Ecto neural progenitor cell (in vitro differentiated cells): ENCODE measurements at places on chromosomes 3 and 15.

DNA sequence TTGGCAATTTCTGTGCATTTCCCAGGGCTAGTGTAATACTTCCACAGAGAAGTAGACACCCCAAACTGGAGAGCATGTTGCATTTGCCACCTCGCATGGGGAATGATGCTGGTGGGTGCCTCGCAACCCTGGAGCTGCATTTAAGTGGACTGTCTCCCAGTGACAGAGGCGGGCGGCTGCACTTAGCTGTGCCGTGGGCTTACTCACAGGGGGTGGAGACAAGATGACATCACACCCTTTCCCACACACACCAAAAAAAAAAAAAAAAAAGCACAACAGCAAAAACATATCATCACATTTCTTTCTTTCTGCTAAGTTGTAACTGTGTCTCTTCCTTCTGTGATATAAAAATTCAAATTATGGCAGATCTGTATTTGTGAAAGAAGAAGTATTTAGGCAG is at the start of gene ABI3BP:
TSS of gene ABI3BP (minus strand) at position 113 of the 400 bp plus-strand sequence. CDS start at position 76, 37 bp downstream.
- DNase-seq: no peak

GRCh38 chr15:44490622-44491021 is 46.3 kb upstream of the EIF3J start:
- no peak for DNase-seq

DNA sequence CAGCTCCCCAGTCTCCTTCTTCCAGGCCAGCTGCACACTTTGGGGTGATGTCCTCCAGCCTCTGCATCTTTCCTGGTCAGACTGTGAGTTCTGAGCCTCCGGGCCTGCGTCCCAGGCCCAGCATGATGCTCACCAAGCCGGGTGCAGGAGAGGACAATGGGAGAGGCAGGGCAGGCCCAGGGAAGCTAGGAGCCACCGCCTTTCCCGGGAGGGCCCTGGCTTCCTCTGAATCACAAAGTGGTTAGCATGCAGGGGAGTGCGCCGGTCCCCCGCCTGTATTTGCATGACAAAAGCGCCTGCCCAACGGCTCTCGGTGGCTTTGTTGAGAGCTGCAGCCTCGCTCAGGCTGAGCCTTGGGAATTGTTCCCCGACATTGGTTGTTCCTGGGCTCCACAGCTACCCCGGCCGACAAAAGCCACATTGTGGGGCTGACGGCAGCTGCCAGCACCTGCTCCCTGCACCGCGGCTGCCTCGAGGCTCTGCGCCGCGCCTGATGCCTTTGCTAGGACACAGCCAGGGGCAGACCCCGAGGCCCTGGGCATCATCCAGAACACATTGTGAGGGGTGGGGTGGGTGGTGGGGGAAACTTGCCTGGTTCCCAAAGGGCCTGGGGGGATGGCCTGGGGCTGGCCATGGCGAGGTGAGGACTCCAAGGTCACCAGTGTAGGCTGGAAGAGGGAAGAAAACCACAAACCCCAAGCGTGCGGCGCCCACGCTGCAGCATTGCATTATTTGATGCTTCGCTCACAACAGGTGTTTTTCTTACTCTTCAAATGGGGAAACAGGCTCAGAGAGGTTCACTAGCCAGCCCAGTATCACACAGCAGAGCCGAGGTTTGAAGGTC is 20.0 kb upstream of the KLF13 start:
- peak; percentile 90 for DNase-seq

DNA sequence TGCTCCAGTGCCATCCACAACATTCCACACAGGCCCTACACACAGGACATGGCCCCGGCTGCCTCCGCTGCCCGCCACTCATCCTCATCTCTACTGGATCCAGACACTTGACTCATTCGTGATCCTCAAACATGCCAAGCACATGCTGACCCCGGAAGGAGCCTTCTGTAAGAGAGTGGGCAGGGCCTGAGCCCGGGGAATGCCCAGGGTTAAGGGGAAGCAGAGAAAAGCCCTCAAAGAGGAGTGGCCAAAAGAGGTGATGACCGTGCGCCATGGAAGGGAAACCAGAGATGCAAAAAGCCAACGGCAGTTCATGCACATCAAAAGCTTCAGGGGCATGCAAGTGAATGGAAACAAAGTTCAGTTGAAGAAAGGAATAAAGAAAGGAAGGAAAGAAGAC is 46.1 kb downstream of the RFTN1 start:
- no peak for DNase-seq

GRCh38 chr3:193593668-193594030 is 641 bp downstream of the OPA1 start:
- peak; percentile 50 for DNase-seq

DNA sequence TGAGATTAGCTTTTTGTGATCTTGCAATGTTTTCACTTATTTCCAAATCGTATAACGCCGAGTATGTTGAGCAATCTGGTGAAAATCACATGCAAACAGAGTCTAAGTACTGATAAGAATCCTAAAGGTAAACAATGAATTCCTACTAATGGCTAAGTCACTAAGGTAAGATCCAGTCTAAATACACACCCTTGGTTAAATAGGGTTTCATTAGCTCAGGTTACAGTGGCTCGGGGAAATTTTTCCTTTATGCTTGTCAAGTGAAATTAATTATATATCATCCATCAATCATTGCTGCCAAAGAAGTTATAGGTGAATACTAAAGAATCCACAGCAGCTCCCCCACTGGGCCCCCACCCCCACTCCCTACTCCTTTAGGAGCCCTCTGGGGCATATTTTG is 139.3 kb downstream of the SOX2 start:
- DNase-seq: no peak

- peak; percentile 70 for DNase-seq
Observed at GRCh38 chr3:35639254-35640186, at the start of gene ARPP21. ARPP21 (plus strand) TSS chr3:35639525; CDS start chr3:35681752, 42,227 bp downstream.

GRCh38 chr3:149650828-149651227 is 7.0 kb downstream of the WWTR1 start:
- DNase-seq: no peak

GRCh38 chr15:32774022-32774421 is 56.2 kb downstream of the GREM1 start:
- no peak for DNase-seq

DNA sequence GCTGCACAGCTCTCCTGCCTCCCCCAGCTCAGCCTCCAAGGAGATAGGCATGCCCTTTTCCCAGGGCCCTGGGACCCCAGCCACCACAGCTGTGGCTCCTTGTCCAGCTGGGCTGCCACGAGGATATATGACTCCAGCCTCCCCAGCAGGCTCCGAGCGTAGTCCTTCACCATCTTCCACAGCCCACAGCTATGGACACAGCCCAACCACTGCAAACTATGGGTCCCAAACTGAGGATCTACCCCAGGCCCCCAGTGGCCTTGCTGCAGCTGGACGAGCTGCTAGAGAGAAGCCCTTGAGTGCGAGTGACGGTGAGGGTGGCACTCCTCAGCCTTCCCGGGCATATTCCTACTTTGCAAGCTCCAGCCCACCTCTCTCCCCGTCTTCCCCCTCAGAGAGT is 20.5 kb upstream of the APEH start:
- no peak for DNase-seq

- peak; percentile 93 for DNase-seq
Observed at GRCh38 chr15:65377976-65378366, at the start of gene IGDCC3. IGDCC3 (minus strand) TSS chr15:65378002; CDS start chr15:65377788, 214 bp downstream.

- peak; percentile 78 for DNase-seq
Observed at GRCh38 chr15:69035205-69035917, 20.9 kb downstream of the NOX5 start.

- peak; percentile 39 for DNase-seq
Observed at GRCh38 chr3:52436500-52437149, 8.3 kb downstream of the SEMA3G start.

GRCh38 chr3:120471643-120472042 is 20.9 kb upstream of the FSTL1 start:
- no peak for DNase-seq

DNA sequence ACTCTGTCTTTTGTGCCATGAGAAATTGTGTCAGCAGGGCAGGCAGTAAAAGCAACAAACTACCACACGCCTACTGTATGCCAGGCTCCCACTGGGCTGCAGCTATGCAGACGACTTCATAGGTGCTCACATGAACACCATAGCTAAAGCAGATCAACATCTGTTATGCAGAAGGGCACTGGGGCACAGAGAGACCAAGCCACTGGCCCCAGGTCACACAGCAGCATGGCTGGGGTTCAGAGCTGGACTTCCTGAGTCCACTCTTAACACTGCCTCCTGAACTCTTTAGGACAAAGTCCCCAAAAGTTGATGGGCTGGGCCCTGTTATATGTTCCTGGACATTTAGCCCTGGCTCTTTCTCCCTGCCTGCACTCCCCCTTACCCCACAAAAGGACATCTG is 12.4 kb downstream of the TPRA1 start:
- no peak for DNase-seq

- DNase-seq: no peak
Observed at GRCh38 chr3:113038328-113038727, 47.5 kb downstream of the GTPBP8 start.

GRCh38 chr3:143309705-143310104 is 190.1 kb downstream of the CHST2 start:
- DNase-seq: no peak

DNA sequence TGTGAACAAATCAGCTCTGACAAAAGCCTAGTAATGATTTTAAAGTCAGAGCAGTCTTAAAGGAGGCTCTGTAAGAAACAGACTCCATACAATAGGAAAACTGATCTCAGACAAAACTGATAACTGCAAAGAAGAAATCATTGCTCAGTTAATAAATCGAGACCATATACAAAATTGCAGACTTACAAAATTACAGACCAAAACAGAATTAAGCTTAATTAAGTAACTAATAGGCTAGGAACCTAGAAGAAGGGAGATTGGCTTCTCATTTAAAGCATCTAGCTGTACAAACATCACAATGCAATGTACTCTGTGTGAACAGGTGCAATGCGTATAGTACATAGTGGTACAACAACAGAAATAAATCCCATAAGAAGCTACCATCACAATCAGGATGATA is 46.3 kb downstream of the ZBTB20 start:
- DNase-seq: no peak
